Liver (tissue), 10 donors: ENCODE measurements at places on chromosomes 16 and 17. TPM values are rescaled to one million over a fixed set of nuclear protein-coding genes. Genes with fewer than 3 reads are reported as not detected.
A peak's percentile ranks its signal among the peaks of the same experiment; 100 is the strongest.

KCNJ18 gene
- polyA plus RNA-seq = not detected

DNA sequence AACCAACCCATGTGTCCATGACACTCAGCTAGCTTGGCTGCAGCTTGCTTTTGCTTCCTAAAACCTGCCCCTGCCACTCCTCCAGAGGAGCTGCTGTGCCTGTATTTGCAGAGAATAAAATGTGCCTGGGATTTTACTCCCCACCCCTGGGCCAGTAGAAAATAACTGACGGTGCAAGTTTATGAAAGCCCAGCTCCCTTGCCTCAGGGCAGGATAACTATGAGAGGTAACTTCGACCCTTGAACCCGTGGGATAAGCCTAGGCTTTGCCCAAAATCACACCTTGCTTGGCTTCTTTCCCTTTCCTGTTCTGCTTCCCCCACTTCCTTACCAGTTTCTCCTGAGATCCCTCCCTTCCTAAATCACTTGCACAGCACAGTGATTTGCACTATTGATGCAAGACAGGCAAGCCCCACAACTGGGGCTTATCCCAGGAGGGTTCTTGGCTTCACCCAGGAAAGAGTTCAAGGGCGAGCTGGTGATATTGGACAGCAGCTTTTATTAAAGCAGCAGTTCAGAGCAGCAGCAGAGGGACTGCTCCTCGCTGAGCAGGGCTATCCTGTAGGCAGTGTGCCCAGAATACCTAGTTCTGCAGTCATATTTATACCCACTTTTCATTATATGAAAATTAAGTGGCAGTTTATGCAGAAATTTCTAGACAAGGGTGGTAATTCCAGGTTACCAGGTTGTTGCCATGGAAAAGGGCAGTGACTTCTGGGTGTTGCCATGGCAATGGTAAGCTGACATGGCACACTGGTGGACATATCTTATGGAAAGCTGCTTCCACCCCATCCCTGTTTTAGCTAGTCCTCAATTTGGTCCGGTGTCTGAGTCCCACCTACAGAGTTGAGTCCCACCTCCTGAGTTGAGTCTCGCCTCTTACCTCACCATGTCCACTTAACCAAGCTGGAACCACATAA, 6.3 kb upstream of the ERCC4 start:
- H3K4me3 ChIP-seq = no peak overlapping the region
- DNase-seq = no peak
- no peaks in the 10 kb centered on the region for H3K27me3 ChIP-seq

DNA sequence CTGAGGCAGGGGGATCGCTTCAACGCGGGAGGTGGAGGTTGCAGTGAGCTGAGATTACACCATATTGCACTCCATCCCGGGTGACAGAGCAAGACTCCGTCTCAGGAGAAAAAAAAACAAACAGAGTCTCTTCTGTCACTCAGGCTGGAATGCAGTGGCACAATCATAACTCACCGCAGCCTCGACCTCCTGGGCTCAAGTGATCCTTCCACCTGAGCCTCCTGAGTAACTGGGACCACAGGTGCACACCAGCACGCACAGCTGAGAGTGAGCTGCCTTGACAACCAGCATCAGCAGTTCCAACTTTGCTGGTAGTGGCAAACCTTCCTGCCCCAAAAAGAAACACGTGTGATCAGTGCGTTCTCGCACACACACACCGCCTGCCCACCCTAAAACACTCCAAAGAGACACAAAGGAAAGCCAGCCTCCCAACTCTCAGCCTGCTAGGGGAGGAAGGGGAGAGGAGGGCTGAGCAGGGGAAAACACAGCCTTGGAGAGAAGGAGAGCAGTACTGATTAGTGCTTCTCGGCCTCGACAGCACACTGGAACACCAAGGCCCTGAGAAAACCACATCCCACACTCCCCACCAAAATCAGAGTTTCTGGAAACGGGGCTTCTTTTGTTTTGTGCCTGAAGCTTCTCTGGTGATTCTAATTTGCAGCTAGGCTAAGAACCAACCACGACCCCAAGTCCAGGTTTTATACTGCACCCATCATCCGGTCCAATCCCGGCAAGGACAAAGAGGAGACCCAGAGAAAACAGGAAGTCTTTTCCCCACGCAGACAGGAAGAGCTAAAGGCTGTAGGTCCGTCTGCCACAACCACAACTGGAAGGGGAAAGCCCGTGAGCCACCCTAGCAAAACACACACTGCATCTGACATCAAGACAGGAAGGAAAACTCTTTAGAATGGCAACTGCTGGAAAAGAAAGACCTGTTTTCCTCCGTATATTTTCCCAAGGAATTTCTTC, 28.8 kb downstream of the ZCCHC14 start:
- H3K27ac ChIP-seq = peak overlapping the region; percentile 97
- H3K4me3 ChIP-seq = no peak overlapping the region
- no peaks in the 10 kb centered on the region for H3K27me3 ChIP-seq
- peaks cover 3% of the 10 kb centered on the region for H3K36me3 ChIP-seq

DNA sequence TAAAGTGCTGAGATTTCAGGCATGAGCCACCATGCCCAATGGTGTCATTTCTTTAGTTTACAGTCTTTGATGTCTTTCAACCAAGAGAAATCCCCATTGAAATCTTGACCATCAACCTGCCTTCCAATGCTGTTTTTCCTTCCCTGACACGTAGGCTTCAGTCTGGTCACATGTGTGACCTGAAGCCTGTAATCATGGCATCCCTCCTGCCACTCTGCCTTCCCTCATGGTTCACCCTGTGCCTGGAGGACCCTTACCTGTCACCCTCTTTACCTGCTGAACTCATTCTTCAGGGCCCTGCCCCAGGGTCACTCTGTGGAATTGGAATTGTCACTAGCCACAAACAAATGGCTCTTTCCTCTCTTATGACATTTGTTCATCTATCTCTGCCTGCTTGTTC, 18.1 kb upstream of the ARHGAP23 start:
- no peaks in the 10 kb centered on the region for H3K27me3 ChIP-seq
- no peak for DNase-seq
- no peaks in the 10 kb centered on the region for H3K4me1 ChIP-seq
- no peak overlapping the region for H3K4me3 ChIP-seq
- H3K36me3 ChIP-seq = no peaks in the 10 kb centered on the region
- H3K27ac ChIP-seq = no peak overlapping the region

GRCh38 chr16:54303613-54304012, 17.0 kb upstream of the IRX3 start:
- H3K36me3 ChIP-seq = no peaks in the 10 kb centered on the region
- H3K27me3 ChIP-seq = no peaks in the 10 kb centered on the region
- no peak overlapping the region for H3K27ac ChIP-seq
- H3K4me1 ChIP-seq = no peaks in the 10 kb centered on the region

DNAH9 gene
- polyA plus RNA-seq = not detected

MFAP4 gene
- 13.3 TPM for polyA plus RNA-seq

GRCh38 chr17:20149251-20149650, 140.1 kb downstream of the SPECC1 start:
- no peak overlapping the region for H3K27ac ChIP-seq
- no peak for DNase-seq
- no peaks in the 10 kb centered on the region for H3K4me1 ChIP-seq
- peaks cover 2% of the 10 kb centered on the region for H3K27me3 ChIP-seq
- H3K36me3 ChIP-seq = no peaks in the 10 kb centered on the region
- no peak overlapping the region for H3K4me3 ChIP-seq

SEPTIN12 gene
- polyA plus RNA-seq = not detected

- peaks cover 18% of the 10 kb centered on the region for H3K36me3 ChIP-seq
- H3K27ac ChIP-seq = no peak overlapping the region
- no peak for DNase-seq
- H3K27me3 ChIP-seq = no peaks in the 10 kb centered on the region
- H3K4me1 ChIP-seq = peaks cover 26% of the 10 kb centered on the region
- no peak overlapping the region for H3K4me3 ChIP-seq
These were observed 44.7 kb downstream of the FOXK2 start for GRCh38 chr17:82564241-82564640.

GNAO1 gene
- 10.8 TPM for polyA plus RNA-seq

DNA sequence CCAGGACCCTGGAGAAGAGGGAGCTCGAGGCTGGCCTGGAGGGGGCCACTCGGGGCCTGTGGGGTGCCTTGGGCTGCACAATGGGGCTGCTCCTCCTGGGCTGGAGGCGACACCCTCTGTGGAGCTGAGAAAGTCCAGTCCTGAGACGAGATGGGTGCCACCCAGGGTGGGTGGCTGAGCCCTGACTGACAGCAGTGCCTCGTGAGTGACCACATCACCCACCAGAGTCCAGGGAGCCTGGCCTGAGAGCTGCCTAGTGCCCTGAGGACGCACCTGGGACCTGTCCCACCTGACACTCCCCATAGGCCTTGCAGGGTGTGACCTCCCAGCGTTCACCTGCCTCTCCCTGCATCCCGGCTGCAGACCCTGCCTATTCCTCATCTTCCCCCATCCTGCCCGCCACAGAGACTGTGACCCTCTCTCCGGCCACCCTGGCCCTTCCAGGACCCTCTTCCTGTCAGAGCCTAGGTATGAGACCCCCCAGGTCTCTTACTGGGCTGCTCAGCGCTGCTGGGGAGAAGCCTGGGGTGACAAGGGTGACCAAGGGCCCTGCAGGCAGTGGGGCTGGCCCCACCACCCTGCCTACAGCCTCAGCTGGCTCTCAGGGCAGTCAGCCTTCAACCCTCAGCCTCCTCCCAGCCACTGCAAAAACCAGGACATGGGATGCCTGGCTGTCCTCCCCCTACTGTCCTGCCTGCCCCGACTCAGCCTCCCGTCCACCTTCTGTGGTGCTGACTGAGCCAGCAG, 41.2 kb downstream of the TNFRSF13B start:
- H3K27me3 ChIP-seq = no peaks in the 10 kb centered on the region
- H3K27ac ChIP-seq = no peak overlapping the region
- no peak for DNase-seq
- no peaks in the 10 kb centered on the region for H3K36me3 ChIP-seq
- H3K4me3 ChIP-seq = no peak overlapping the region

- H3K27ac ChIP-seq = no peak overlapping the region
- H3K4me1 ChIP-seq = peaks cover 24% of the 10 kb centered on the region
- H3K36me3 ChIP-seq = no peaks in the 10 kb centered on the region
- no peaks in the 10 kb centered on the region for H3K27me3 ChIP-seq
- no peak overlapping the region for H3K4me3 ChIP-seq
These were observed 5.1 kb upstream of the ITPRIPL2 start for GRCh38 chr16:19108409-19109287.

GRCh38 chr17:10224582-10225195, 26.3 kb upstream of the GAS7 start:
- H3K27ac ChIP-seq = no peak overlapping the region
- no peaks in the 10 kb centered on the region for H3K36me3 ChIP-seq
- no peak overlapping the region for H3K4me3 ChIP-seq
- DNase-seq = no peak
- H3K4me1 ChIP-seq = no peaks in the 10 kb centered on the region
- H3K27me3 ChIP-seq = no peaks in the 10 kb centered on the region

DNA sequence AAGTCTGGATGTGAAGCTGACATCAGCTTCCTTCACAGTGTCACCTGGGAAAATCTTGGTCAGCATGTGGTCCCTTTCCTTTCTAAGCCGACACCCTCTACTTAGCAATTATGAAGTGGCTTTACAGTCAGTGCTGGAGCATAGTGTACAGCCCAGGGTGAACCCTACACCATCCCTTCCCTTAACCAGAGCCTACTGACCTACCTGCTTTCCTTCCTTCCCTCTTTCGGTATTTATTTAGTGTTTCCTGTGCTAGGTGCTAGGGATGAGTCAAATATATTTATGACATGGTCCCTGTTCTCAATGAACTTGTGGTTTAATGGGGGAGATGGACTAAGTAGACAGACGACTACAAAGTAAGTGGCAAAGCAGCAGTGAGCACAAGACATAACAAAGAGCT, 77.5 kb downstream of the CDK5R1 start:
- no peaks in the 10 kb centered on the region for H3K27me3 ChIP-seq

DNA sequence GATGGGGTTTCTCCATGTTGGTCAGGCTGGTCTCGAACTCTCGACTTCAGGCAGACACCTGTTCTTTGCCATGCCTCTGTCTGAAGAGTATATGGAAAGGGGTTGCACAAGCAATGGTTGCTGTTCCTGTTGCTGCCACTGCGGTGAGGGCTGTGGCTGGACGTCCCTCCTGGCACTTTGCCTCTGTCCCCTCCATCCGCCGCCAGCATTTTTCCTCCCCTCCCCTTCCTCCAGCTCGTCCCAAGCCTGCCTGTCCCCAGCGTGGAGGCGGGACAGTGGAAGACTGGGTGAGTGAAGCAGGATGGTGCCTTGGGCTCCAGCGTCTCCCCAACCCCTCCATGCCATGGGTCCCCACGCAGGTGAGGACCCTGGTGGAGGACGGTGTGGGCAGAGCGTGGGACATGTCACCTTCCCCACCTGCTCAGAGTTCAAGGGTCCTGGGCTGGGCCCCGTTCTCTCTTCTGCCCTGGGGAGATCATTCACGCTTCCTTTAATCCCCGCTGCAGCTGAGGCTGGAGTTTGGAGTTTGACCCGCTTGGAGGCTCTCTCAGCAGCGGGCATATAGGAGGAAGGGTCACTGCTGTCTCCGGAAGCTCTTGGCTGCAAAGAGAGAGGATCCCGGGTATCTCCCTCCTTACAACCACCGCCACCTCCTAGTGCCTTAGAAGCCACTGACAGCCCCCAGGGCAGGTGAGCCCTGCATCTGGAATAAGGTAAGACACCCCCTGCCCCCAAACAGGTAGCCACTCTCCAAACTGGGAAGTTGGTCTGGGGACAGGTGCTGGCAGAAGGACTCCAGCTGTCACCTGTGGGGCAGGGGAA, at the start of gene SLC5A11:
SLC5A11 (plus strand) TSS at position 238 of the 822 bp plus-strand sequence. CDS start 12,681 bp downstream, outside the sequence.
- H3K4me1 ChIP-seq = no peaks in the 10 kb centered on the region
- no peaks in the 10 kb centered on the region for H3K36me3 ChIP-seq
- DNase-seq = no peak
- H3K27ac ChIP-seq = no peak within 1 kb of the TSS

- H3K36me3 ChIP-seq = no peaks in the 10 kb centered on the region
- peaks cover 21% of the 10 kb centered on the region for H3K4me1 ChIP-seq
- no peak overlapping the region for H3K4me3 ChIP-seq
- no peaks in the 10 kb centered on the region for H3K27me3 ChIP-seq
These were observed 18.6 kb downstream of the PDP2 start for GRCh38 chr16:66898933-66899309.

DNA sequence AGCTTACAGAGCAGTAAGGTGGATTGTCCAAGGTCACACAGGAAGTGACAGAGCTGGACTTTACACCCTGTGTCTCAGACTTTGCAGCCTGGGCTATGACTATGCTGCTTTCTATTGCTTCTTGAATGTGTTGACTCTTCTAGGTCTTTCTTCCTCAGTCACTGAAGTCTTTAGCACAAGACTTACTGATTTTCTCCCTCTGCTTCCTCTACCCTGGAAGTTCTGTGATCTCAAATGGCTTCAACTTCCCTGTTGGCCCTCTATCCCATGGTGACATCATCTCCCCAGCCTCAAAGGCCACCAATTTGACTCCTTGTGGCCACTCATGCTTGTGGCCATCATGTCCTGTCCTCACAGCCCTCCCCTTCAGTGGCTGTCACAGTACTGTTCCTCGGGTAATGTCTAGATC, 181.3 kb downstream of the HS3ST3A1 start:
- H3K36me3 ChIP-seq = no peaks in the 10 kb centered on the region
- no peak overlapping the region for H3K27ac ChIP-seq
- peaks cover 19% of the 10 kb centered on the region for H3K4me1 ChIP-seq
- H3K27me3 ChIP-seq = no peaks in the 10 kb centered on the region
